ENCODE measurements at places on chromosomes 3 and 15.

DNA sequence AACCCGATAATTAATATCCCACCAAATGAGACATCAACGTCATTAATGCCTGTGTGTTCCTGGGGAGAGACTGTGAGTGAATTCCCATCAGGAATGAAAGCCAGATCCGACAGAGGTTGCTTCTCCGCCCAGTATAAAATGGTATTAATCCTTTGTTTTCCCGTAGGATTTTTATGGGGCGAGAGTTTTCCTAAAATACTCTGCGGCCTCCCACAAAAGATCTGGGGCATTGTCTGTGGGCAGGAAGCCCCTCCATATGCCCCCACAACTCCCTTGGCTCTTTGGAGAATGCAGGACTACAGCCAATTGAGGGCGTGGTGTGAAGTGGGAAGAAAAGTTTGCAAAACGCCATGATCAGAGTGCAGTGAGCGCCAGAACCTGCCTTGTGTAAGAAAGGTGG, 26.7 kb downstream of the ZIC4 start:
- DNase-seq: no peak

- no peak for DNase-seq
These were observed 299.0 kb downstream of the ZBTB20 start for GRCh38 chr3:114848082-114848481.

DNA sequence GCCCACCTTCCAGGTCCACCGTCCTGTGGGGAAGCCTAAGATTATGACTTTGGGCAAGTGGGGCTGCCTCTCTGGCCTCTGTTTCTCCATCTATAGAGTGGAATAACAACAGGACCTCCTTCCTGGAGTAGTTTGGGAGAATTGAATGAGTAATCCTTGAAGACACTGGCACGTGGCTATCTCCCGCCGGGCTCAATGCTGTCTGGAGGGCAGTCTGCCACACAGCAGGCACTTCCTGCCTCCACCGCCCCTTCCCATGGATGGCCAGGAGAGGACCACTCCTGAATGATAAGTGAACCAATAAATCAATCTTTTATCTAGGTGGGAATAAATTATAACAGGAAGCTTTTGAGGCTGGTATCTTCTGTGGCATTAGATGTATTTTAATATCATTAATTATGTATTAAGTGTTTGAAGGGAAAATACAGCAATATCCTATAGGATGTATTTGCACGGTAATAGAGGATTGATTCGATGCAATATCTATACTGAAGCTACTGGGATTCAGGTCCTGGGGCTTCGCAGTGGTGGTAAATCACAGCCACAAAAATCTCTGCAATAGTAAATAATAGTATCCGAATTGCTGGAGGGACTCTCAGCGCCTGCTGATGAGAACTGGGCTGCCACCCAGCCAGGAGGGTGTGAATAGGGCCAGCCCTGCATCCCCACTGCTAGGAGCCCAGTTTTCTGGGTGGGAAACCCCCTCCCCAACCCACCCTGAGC, 15.9 kb downstream of the MEGF11 start:
- DNase-seq: no peak

DNA sequence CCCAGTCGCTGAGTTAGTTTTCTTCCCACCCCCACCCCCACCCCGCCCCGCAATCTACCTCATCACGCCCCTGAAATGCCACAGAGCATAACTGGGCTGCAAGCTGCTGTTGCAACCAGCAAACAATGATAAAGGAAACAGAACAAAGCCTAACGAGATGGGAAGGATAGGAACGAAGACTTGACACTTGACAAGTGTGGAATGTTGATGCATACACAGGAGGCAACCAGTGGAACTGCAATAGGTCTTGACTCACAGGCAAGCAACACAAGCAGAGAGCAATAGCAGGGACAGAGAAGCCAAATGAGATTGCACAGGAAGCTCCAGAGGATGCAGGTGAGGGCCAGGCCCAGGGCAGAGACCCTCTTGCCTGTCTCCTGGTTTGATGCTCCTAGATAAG, 225.9 kb downstream of the IGSF11 start:
- DNase-seq: no peak

GRCh38 chr15:82292271-82292670, 29.7 kb downstream of the SAXO2 start:
- DNase-seq: no peak

- DNase-seq: peak; percentile 41
These were observed 132.6 kb downstream of the DIPK2A start for GRCh38 chr3:144104186-144104585.

- DNase-seq: no peak
These were observed 17.9 kb downstream of the VIPR1 start for GRCh38 chr3:42520336-42520735.

DNA sequence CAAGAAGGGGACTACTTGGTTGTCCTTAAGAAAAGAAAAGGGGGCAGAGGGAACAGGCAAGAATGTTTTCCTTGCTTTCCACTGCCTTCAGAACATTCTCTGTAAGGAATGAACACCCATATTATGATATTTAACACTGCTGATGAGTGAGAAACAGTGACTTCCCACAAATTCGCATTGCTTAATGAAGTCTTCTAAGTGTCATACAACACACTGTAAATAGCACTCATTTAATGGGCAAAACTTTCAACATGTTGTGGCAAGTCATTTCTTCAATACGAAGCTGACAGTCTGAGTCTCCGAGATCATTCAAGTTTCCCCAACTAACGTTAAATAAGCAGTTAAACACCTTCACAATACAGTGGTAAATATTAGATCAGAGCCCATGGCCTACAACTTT, 464.4 kb downstream of the SHQ1 start:
- no peak for DNase-seq

GRCh38 chr3:134216851-134217250, 33.8 kb downstream of the RYK start:
- no peak for DNase-seq

GRCh38 chr3:195546130-195546560, 3.0 kb upstream of the PPP1R2 start:
- no peak for DNase-seq

GRCh38 chr3:111829023-111829422, 30.0 kb upstream of the PHLDB2 start:
- no peak for DNase-seq

DNA sequence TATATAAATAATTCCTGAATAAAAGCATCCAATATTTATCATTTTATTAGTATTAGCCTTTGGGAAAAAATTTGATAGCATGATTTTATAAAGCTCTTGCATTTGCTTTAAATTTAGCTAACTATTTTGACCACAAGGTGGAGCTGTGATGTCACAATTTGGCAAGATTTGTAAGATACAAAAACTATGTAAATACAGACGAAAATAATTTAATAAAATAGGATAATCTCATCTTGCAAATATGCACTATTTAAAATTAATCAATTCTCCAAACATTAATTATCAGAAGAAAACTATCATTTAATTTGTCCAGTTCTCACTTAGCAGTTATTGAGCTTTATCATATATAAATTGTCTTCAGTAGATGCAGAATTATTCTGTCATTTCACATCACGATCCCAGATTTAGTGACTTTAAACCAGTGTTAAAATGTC, 95.4 kb downstream of the PLOD2 start:
- DNase-seq: peak; percentile 52

DNA sequence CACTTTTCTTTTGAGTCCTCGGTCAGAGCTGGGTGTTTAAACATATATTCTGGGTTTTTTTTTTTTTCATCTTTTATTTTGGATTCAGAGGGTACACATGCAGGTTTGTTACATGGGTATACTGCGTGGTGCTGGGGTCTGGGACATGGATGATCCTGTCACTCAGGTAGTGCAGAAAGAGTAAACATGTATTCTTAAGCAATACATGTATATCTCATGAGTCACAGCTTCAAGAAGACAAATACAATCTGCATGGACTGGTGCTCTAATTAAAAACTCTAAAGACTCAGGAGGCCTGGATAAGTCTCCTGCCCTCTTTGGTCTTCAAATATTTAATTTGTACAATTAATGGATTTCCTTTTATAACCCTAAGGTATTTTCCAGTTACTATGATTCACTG, 50.6 kb upstream of the PHLDB2 start:
- DNase-seq: no peak

GRCh38 chr3:16589867-16590624, 15.2 kb downstream of the DAZL start:
- DNase-seq: peak; percentile 34

DNA sequence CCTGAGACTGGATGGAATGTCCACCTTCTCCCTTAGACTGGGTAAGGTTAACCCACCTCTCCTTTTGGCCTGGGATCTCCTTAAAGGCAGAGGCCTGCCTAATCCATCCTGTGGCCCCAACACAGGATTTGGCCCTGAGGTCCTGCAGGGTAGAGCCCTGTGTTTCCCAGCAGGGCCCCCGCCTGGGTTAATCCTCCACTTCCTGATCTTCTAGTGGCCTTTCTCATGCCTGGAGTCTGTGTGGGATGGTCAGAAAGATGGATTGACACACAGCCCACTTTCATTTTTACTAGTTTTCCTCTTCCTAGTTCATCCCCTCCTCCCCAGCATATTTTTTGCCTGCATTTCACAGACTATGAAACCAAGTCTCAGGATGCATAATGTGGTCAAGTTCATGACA, 48.9 kb upstream of the SLC6A6 start:
- DNase-seq: no peak

DNA sequence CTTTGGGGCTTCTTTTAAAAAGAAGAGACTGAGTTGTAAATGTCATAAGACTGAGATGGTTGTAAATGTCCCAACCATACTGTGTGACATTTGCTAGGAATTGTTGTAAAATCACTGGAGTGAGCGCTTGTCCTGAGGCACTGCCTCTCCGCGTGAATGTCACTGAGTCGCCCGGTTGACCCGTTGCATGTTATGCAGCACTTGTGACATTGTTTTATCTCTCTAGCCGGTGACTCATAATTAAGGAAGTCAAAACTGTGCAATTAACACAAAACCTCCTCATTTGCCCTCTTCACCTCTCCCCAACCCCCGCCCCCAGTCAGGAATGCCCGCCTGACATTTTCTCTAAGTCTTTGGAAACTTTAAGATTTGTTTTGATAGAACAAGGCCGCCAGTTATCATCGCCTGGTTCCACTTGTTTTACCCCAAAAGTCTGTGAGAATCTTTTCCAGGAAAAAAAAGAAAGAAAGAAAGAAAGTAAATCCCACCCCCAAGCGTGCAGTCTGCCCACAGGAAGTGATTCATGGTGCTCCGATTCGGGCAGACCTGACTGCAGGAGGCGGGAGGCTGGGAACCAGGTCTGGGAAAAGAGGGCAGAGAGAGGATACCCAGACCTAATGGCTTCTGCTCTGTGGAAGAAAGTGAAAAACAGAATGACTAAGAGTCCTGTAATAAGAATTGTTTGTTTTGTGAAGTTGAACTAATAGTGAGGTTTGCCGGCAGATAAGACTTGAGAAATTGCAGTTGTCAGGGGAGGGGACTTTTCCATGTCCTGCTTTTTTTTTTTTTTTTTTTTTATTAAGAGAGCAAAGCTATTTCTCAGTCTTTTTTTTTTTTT, 84.8 kb downstream of the SMAD3 start:
- DNase-seq: peak; percentile 67

DNA sequence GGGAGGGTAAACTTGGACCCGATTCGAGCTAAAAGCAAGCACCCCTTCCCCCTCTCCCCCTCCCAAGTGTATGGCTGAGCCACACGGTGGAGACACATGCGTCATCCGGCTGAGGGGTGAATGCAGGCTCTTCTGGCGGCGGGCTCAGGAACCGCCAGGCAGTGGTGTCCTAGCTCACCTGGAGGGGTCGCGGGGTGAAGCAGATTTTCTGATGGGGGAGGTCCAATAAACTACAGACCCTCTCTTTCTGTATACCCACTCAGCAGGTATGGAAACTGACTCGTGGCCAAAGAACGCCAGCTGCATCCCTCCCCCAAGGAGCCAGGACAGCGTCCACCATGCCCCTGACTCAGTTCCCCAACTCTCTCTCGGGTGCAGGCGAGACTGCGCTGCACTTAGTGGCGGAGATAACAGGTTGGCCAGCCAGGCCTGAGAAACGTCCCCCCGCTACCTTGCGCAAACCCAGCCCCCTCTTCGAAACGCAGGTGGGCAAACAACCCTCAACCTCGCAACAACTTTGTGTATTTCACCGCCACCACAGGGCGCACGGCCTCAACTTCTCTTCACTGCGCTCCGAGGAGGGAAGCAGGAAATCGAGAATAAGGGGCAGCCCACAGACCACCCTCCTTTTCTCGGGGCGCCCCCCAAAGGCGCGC, 1.3 kb downstream of the MAGI1 start:
- DNase-seq: peak; percentile 67

DNA sequence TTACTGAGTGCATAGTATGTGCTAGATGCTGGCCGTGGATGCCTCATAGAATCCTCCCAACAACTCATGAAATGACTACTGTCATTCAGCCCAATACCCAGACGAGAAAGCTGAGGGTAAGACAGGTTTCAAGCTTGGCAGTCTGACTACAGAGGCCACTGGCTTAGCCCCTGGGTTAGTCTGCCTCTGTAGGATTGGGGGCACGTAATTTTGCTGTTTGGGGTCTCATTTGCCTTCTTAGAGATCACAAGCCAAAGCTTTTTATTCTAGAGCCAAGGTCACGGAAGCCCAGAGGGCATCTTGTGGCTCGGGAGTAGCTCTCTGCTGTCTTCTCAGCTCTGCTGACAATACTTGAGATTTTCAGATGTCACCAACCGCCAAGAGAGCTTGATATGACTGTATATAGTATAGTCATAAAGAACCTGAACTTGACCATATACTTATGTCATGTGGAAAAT, 1.0 kb upstream of the CCR5 start:
- DNase-seq: no peak

- DNase-seq: no peak
These were observed 11.1 kb downstream of the ZBTB11 start for GRCh38 chr3:101665851-101666250.

GRCh38 chr3:152317956-152318355, 49.2 kb downstream of the MBNL1 start:
- peak; percentile 64 for DNase-seq

DNA sequence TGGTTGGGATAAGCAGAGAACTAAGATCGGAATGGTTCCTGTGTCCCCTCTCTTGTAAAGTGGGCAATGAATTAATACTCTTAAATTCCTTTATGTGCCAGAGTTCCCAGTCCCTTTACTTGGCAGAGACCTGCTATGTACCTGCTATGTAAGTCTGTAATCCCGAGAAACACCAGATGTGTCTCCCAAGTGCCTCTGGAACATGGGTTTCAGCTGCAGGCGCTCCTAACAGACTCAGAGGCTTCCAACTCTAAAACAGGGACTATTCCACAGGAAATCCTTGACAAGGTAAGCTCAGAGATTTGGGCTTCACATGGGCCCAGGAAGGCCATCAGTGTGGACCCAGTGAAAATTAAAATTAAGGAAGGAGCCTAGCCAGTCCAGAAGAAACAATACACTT, 117.7 kb upstream of the PLCL2 start:
- peak; percentile 32 for DNase-seq

DNA sequence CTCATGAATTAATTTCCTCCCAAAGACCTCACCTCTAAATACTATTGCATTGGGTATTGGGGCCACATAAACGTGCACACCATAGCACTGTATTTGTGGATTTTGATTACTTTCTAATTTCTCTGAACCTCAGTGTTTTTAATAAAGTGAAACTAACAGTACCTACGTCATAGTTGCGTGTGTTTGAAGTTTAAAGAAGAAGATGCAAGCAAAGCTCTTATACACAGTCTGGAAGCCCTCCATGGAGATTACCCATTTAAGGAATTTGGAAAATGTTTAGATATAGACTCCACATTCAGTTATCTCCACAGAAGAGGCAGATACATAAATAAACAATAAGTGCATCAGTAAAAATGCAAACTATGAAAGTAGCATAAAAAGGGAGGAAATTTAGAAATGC, 581.1 kb upstream of the GBE1 start:
- no peak for DNase-seq
